ENCODE measurements at places on chromosomes 4 and X. TPM values are rescaled to one million over a fixed set of nuclear protein-coding genes. Genes with fewer than 3 reads are reported as not detected.

DNA sequence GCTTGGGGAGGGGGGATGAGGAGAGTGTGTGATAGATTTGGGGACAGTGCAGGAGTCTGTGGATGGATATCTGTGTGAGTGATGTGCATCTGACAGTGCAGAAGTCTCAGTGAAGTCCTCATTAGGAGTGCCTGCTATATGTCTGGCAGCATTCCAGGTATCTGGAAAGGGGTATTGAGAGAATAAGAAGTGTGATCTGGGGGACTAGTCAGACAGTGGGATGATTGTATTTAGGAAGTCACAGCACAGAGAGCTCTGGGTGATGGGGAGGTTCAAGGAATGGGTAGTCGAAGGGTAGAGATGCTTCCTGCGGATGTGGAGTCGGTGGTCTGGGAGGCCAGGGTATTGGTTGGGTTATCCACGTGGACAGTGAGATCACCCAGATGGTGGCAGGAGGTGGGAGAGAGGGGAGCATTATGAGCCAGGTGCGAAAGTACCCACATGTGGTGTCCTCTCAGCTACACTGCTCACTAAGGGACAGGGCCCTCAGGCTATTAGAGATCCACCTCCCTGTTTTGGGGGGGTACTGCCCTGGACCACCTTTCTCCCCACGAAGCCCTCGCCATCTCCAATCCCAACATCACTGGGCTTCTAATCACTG lies 9.8 kb downstream of the MAGED2 start:
- H3K27ac ChIP-seq: no peak overlapping the region
- no peak for DNase-seq
- H3K4me1 ChIP-seq: no peaks in the 10 kb centered on the region
- H3K27me3 ChIP-seq: no peaks in the 10 kb centered on the region
- H3K36me3 ChIP-seq: peaks cover 33% of the 10 kb centered on the region
- H3K4me3 ChIP-seq: no peak overlapping the region

DNA sequence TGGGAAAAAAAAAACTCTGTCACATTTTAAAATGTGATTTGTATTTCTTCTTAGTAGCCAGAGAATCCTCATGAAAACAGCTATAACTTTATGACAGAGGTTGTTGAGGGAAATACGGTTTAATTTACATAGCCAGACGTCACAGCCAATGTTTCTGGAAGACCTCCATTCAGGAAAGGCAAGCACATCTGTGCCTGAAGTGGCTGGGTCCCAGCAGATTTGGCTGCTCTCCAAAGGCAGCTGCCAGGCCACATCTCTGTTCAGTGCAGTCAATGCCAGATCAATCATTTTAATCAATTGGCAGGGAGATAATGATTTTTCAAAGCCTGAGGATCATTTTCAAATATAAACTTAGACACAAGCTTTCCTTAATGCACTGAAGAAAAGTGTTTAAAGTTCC lies 86.5 kb upstream of the ZIC3 start:
- no peaks in the 10 kb centered on the region for H3K27me3 ChIP-seq
- no peaks in the 10 kb centered on the region for H3K4me1 ChIP-seq
- H3K36me3 ChIP-seq: no peaks in the 10 kb centered on the region
- H3K27ac ChIP-seq: no peak overlapping the region
- no peak overlapping the region for H3K4me3 ChIP-seq

GRCh38 chrX:140711894-140712293 lies 2.3 kb downstream of the LINC00632 start:
- no peak overlapping the region for H3K27ac ChIP-seq
- no peak for DNase-seq
- no peaks in the 10 kb centered on the region for H3K36me3 ChIP-seq
- H3K4me3 ChIP-seq: no peak overlapping the region
- H3K4me1 ChIP-seq: no peaks in the 10 kb centered on the region

DNA sequence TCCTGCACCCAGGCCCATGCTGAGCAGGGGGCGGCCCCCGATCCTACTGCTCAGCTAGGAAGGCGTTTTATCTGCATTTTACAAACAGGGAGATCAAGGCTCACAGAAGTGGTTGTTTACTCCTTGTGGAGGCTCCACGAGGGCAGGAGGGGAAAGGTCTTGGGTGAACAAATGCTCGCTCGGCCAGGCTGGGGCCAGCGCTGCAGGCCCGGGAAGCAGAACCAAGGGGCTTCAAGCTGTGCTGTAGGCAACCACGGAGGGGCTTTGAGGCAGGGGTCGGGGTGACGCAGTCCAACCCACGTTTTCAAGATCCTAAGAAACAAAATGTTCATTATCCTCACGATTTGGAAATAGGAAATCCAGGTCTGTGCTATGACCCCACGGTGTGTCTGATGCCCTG lies 125.8 kb downstream of the HMX1 start:
- no peaks in the 10 kb centered on the region for H3K4me1 ChIP-seq
- DNase-seq: peak; percentile 32
- no peaks in the 10 kb centered on the region for H3K27me3 ChIP-seq
- no peaks in the 10 kb centered on the region for H3K36me3 ChIP-seq

PASD1 gene
- not detected for total RNA-seq
